ENCODE measurements at places on chromosomes 16 and 17.

GRCh38 chr17:75757086-75757681 lies 7.8 kb downstream of the GALK1 start:
- DNase-seq: no peak

DNA sequence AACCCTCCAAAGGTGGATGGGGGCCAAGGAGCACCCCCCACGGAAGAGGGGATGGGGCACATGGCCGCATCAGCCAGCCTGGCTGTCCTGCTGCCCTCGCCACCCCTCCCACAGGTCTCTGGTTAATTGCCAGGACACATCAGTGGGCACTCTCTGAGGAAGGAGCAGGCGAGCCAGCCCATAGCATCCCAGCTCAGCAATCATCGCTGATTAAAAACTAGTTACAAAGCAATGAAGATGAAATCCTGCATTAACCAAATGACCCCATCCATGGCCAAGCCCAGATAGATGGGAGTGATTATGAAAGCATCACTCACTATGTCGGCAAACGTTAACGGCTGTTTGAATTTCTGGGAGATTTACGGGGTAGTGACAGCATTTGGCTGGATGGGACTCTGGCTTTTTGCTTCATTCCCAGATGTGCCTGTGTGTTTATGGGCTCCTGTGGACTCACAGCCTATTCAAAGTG lies 45.3 kb downstream of the CCDC182 start:
- no peak for DNase-seq

GRCh38 chr16:8600144-8600775 lies 9.9 kb upstream of the TMEM114 start:
- DNase-seq: no peak

DNA sequence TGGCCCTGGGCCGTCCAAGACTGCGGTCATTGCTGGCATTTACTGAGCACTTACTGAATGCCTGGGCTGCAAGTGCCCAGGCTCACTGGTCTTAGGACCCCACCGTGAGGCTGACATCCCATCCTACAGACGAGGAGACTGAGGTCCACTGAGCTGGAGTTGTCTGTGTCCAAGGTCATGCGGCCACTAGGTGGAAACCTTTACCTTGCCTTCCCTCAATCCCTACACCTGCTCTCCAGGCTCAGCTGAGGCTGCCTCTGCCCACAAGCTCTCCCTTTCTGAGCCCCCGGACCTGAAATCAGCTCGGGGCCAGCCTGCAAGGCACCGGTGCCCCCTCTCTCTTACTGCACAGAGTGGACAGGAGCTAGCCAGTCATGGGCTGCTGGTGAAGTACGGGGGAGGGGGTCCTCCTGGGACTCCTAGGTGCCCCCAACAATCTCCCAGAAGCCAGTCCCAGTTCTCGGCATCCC lies 1.5 kb downstream of the CASKIN1 start:
- peak; percentile 80 for DNase-seq

DNA sequence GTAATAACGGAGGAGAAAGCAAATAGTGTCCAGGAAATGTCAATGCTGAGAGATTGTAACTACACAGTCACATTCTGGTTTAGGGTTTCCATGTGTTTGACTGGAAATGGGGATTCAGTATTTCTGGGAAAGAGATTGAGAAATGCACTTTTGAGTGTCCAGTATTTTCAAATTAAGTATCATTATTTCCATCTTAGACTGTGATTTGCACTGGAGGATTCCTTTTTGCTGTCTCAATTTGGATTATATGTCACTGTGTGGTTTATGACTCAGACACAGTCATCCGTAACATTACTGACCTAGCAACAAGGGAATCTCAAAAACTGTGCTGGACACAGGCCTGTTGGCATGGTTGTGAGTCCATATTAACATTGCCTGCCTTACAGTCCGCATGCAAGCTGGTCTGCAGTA lies 681.4 kb downstream of the CDH11 start:
- no peak for DNase-seq

DNA sequence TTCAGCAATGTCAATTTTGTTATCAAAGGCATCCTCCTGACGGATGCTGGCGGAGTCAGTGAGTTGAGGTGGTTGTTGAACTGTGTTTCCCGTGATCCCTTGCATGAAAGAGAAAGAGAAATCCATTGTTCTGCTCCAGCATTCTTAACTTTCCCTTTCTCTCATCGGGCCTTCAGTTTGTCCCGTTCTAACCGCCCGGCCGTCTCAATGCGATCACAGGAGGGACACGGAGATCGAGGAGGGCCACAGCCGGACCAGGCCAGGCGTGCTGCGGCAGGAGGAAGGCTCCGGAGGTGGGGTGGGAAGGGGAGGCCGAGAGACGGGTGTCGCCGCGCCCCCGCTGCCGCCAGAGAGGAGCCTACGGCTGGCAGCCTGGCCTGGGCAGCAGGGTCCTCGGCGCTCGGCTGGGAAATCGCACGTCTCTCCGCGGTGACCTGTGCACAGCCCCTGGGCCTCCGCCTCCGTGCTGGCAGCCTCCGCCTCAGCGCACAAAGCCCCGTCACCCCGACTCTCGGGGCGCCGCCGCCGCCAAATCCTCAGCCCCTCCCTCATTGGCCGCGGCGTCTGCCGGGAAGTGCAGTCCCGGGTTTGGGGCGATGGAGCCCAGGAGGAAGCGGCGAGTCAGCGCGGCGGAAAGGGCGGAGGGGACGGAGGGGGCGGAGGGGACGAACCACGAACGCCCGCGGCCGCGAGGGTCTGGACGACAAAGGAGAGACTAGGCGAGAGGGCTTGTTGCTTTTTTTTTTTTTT lies 38.1 kb downstream of the SOST start:
- DNase-seq: peak; percentile 87

DNA sequence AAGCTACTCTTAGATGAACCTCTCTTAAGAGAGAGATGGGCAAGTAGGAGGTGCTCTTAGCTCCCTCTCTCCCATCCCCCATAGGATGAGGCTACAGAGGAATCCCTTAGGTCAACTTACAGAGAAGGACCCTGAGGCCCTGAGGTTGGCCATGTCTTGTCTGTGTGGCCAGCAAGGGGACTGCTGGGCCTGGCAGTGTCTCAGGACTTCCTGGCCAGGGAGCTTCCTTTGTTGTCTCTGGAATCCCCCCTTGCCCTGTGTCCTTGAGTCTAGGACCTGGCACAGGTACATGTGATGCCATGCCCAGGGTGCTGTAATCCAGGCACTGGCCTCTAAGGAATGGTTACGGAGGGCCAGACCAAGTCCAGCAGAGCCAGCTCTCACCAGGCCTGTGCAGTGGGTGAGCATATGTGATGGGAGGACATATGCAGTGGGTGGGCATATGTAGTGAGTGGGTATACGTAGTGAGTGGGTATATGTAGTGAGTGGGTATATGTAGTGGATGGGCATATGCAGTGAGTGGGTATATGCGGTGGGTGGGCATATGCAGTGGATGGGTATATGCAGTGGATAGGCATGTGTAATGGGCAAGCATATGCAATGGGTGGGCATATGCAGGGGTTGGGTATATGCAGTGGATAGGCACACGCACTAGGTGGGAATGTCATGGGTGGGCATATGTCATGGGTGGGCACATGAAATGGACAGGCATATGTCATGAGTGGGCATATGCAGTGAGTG lies 20.3 kb upstream of the PECAM1 start:
- DNase-seq: no peak

GRCh38 chr16:46911038-46911437 lies 26.9 kb downstream of the GPT2 start:
- peak; percentile 54 for DNase-seq

GRCh38 chr17:3888343-3889171 lies 4.3 kb downstream of the CAMKK1 start:
- DNase-seq: no peak

DNA sequence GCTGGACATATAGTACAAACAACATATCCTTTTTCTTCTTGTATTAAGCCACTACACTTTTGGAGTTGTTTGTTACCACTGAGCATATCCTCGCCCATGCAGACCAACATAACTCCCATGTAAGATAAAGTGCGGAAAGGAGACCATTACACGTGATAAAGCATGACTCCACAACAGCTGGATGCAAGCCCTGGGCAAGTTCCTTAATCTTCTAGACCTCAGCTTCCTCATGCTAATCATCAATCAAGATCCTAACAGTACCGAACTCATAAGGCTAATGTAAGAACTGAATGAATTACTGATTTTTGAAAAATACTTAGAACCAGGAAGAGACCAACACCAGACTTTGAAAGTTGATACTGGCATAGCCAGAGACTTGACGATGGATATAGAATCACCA lies 47.0 kb upstream of the GSG1L start:
- no peak for DNase-seq

DNA sequence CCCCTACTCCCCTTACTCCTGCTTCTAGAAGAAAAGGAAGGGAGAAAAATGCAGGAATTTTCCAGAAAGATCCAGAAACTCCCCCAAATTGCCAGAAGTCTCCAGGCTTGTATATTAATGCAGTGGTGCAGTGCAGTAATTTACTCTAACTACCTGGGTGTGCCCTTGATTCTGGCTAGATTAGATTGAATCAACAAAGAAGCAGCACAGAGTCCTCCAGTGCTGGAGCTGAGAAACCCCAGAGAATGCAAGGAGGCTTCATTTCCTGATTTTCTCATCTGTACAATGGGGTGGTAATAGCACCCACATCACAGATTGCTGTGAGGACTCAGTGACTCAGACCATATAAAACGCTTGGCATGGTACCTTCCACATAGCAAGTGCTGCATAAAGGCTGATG lies 247.3 kb upstream of the RPL38 start:
- no peak for DNase-seq

DNA sequence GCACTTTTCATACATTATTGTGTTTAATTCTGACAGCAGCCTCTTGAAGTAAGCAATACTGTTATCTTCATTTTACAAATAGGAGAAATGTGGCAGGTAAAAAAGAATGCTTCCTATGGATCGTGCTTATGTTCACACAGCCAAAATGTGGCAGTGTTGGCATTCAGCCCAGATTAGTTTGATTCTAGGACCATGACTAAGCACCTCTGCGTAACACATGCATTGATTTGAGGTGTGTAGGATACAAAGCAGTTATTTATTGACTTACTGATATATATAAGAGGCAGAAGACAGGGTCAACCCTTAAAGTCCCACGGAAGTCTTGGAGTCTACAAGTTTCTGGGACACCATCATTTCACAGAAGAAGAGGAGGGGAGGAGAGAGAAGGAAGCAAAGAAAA lies 1144.4 kb upstream of the GOT2 start:
- no peak for DNase-seq

DNA sequence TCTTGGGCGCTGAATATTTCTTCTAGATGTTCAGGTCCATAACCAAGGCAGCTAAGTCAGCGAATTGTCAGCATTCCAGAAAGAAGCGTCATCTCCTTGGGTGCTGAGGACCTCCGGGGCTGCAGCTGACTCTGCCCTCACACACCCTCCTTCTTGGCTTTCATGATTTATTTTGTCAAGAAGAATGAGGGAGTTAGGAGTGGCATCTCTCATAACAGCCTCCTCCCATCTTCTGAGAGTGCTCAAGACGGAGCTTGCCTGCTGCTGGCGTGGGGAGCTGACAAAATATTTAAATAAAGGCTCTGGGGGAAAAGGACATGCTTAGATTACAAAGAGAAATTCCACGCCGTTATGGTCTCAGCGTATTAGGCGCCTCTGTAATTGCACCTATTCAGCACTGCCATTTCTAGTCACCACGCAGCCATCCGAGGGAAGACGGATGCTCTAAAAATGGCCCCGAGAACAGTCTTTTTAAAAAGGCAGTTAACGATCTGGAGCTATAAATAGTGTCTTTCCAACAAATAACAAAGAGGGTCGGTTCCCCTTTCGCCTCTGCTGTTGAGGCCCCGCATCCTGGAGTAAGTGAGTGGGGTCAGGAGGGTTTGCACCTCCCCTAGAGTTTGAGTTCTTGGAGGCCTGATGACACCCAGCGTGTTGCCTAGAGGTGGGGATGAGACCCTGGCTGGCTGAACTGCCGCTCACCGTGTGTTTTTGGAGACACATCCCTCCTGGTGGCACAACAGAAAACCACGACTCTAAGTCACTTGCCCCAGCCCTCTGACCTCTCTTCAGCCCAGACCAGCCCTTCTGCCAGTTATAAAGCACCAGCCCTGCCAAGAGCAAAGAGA lies 187.0 kb downstream of the CCDC182 start:
- no peak for DNase-seq

DNA sequence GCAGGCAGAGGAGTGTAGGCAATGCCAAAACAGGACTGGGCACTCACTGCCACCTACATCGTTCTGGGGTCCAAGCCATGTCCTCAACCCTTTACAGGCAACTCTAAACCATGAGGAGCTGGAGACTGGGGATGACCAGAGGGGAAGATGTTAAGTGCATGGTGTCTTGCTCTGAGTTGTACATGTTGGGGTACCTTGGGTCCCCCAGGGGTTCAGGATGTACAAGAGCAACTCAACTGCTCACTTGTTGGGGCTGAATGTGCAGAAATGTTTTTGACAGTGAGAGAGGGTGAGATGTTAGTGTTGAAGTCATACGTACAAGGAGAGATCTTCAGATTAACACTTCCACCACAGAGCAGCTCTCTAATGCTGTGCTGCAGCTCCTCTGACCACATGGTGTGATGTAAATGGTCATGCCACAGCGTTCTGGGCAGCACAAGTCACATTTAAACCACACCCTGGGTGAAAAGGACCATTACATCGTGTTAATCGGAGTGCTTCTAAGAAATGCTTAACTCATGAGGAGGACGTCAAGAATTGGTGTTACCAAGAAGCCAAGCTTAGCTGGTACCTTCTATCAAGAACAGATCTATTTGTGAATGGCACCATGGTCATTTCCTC lies 2.4 kb downstream of the CCL18 start:
- DNase-seq: no peak

- no peak for DNase-seq
Observed at GRCh38 chr16:49574826-49575225, 201.2 kb downstream of the C16orf78 start.

DNA sequence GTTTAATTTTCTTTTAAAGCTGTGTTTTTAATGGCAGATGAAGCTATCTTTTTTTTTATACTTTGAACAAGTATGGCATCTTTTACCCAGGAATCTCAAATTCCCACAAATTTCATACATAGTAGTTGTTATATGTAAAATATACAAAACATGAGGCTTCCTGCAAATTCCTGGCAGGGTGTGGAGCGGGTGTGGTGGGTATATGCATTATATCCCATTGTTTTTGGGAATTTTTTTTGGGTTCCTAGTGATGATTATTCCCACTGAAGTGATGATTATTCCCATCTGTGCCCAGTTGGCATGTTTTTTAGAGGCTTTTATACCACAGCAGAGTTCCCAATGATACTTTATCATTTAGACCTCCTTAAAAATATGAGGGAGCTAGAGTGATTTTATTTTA lies 320.4 kb downstream of the ZFHX3 start:
- DNase-seq: no peak

DNA sequence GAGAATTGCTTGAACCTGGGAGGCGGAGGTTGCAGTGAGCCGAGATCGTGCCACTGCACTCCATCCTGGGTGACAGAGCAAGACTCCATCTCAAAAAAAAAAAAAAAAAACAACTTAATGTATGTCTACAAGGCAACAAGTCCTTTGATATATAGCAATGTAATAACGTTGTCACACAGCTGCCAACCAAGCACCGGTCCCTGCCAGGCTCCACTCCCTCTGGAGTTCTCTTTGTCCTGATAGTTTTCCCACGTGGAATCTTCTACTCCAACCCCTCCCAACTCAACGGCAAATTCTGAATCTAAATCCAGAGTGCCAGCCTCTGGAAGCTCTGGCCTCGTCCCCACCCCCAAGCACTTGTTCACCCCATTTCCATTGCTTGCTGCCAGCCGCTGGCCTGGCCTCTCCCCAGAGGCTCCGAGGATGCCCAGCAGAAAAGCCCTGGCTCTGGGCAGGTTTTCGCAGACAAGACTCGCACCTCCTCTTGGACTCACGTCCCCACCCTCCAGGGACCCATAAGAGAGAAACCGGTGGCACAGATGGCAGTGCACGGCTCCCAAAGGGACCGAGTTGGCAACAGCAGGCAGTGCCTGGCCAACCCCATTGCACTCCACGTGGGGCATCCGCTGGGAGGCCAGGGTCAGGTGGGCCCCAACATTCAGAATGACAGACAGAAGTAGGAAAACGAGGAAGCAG lies 15.9 kb upstream of the CBX2 start:
- DNase-seq: peak; percentile 59

Data from Karpas-422 (cell line).